ENCODE measurements at places on chromosomes 6 and 20.
A peak's percentile ranks its signal among the peaks of the same experiment; 100 is the strongest.

GRCh38 chr6:69059413-69059812 lies 424.3 kb downstream of the ADGRB3 start:
- DNase-seq, result no peak

DNA sequence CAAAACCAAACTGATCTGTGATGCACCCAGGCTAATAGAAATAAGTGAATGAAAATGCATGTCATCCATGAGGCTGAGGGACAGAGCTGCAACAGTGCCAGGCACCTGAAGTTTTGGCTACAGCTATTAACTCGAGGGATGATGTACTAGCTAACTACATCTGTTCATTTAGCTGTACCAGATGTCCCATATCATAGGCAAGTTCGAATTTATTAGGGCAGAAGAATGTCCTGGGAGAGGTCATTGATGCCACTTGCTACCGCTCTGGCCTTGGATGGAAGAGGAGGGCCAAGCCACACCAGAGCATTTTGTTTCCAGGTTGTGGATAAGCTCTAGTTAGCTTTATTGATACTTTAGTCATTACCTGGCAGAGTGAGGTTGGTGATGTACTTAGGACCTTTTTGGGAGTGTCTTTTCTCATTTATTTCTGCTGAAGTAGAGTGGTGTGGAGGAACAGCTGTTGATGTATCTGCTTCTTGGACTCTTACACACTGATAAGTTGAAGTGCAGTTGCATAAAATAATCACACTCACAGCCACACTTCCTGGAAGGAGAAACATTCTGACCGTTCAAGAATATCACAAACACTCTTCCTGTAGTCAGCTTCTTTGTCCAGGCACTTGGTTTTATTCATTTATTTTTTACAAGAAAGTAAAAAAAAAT lies 8.2 kb downstream of the ZFAND3 start:
- peak; percentile 38 for DNase-seq

DNA sequence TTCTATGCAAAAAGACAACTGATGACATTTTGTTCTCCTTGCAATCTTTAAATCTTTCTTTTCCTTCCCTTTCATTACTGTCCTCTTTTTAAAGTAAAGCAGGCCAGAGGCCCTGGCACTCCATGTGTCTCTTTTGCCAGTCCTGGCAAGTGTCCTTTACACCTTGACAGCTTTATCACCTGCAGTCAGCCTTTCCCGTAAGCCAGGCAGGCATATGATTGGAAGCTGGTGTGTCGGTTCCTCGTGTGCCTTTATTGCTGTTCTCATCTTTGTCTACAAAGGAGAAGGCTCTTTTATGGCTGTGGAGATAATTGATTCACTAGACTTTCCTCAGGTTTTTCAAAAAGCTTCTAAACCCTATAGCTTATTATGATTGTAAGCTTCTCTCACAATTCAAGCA lies 162.3 kb upstream of the FBXL4 start:
- no peak for DNase-seq

DNA sequence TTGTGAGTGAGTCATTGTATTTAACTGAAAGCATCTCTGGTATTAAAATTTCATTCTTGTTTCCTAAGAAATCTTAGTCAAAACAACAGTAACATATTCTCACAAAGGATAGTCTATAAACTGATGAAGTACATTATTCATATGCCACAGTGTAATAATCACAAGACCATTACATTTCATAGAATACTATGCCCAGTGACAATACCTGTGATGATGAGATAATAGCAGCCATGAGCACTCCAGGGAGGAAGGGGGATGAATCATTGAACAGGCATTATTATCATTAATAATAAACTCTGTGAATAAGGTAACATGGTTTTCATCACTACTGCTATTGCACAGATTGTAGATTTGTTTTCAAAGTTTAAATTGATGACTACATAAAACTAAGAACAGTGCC lies 667.9 kb downstream of the EPM2A start:
- no peak for DNase-seq

DNA sequence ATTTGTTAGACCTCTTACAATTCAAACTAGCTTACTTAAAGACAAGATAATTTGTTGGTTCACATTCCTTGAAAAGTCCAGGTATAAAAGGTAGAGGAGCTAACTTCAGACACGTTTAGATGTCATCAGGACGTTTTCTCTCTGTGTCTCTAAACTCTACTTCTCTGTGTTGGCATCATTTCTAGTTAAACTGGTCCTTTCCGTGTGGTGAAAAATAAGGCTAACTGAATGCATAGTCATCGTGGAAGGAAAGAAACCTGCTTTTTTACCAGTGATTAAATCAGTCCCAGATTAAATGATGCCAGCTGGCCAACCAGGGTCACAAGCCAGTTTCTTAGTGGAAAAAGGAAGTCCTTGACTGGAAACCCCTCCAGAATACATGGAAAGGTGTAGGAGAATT lies 168.4 kb upstream of the AHI1 start:
- no peak for DNase-seq

Measured in cardiac muscle cell (in vitro differentiated cells and primary cell).